ENCODE measurements at places on chromosomes 6 and 20.

DNA sequence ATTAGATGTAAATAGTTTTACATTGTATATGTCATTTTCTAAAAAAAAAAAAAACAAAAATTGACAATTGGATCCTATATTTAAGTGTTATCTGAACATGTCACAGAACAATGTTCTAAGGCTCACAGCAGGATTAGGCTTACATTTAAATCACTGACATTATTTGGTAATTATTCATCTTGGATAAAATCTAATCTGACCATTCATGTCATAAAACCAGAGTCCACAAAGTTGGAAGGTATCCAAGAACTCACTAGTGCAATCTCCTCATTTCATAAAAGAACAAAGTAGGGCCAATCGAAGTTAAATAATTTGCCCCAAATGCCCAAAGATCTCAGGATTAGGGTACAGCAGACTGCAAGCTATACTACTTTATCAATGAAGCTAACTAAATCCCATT lies 73.0 kb downstream of the PDSS2 start:
- DNase-seq, result no peak

DNA sequence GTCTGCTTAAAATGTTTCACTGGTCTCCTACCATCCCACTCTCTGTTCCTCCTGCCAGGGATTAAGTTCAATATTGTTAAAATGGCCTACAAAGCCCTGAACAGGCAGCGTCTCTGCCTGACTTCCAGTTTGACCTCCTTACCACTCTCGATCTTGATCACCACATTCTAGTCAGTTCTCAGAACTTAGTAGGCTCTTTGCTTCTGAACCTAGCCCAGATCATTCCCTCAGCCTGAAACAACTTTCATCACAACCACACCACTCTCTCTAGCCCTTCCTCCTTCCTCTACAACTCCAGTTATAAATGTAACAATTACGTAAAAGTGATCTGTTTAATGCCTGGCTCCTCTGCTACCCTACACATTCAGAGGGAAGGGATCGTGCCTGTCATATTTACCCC lies 53.3 kb downstream of the ATG5 start:
- no peak for DNase-seq

DNA sequence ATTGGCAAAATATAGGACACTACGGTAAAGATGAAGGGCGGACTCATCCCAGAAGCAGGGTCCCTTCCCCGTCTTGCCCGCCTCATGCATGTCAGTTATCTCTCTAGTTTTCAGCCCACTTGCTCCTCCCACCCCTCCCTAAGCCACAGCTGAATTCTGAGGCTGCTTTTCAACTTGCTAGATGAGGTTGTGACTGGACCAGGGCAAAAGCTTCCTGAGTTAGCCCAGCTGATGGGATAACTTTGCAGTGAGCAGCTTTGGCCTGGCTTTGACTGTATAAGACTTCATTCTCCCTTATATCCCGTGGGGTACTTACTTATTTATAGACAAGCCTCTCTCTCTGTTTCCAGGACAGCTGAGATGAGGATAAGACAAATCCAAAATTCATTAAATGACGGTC lies 23.2 kb downstream of the GHRH start:
- no peak for DNase-seq

GRCh38 chr6:138979813-138980668 lies 8.0 kb downstream of the REPS1 start:
- DNase-seq, result no peak

DNA sequence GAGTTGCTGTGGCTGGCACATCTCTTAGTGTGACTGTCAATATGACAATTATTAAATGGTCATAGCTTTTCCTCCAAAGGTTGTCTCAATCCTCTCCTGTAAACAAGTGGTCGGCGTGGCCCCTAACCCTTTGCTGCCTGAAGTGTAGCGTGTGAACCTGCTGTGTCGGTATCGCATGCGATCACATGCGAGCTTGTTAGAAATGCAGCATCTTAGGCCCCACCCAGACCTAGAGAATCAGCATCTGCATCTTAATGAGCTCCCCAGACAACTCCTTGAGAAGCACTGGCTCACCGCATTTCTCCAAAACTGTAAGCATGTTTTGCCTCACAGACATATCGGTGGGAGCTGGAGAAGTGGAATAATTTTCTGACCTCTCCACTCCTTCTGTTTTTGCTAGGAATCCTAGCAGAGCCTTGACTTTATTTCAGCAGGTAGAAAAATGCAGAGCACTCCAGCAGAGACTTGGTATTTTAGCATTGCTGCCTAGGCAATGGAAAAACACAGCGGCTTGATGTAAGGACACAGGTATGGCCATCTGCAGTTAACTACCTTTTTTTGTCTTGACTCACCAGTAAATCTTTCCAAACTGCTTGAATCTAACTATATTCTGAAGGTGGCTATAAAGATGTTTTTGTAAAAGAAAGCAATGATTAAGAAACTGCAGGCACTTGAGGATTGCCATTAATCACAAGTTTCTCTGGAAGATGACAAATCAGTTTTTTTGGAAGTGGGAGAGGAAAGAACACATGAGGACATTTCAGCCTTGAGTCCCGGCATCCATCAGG lies 67.6 kb downstream of the PSMG4 start:
- DNase-seq, result no peak

DNA sequence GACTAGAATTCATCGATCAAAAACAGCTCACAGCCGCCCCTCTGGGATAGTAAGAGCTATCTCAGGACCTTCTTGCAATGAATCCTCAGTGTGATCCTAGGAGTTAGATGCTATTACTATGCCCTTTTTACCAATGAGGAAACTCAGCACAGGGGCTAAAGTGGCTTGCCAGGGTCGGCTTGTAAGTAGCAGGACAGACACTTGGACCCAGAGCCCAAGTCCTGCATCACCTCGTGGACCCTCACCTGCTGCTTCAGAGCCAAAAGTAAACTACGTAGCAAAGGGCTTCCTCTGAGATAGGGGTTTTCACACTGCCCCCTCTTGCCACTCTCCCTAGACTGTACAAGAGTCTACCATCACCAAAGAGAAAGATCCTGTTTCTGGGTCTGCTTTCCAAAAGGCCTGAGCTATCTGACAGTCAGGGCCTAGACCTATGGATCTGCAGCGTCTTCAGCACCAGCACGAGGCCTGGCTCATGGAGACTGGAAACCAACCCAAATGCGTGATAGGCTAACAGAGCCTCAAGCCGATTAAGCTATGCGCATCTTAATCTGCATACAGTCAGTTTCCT lies 172.3 kb downstream of the ANKRD60 start:
- no peak for DNase-seq

DNA sequence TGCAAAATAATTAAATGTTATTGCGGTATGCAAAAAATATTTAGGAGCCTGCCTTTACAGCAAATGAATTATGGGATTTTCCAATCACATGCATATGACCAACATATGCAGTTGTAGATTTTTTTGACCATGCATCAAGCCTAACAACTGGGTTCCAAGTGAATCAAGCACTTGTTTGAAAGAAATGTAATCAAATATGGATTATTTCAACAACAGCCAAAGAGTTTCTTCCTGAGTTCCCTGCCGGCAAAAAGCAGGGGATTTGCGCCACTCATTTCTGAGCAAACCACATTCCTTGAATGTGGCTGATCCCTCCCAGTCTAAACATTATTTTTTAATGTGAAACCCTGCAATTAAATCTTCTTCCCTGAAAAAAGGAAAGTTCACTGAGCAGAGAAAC lies 100.1 kb upstream of the ADTRP start:
- DNase-seq, result no peak

DNA sequence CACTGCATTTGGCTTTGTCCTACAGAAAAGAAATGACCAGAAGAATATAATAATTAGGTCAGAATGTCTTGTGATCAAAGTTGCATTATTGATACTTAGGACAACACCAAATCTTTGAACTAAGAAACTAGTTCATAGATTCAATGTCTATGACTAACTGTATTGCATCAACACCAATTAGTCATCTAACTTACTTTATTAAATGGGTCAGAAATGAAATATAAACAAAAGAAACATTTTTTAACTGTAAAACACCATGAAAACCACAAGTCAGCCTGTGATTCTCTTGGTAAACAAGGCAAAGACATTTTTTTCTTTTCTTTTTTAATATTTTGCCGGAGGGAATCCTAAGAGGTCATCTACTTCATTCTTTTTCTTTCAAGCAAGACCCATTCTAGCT lies 114.1 kb upstream of the HDDC2 start:
- no peak for DNase-seq

- DNase-seq, result no peak
Observed at GRCh38 chr6:107538856-107539387, 49.0 kb downstream of the SOBP start.

GRCh38 chr6:78398292-78398691 lies 469.1 kb upstream of the IRAK1BP1 start:
- DNase-seq, result no peak

GRCh38 chr6:137660296-137660731 lies 166.1 kb upstream of the OLIG3 start:
- DNase-seq, result no peak

GRCh38 chr6:157280157-157280556 lies 43.2 kb downstream of the TMEM242 start:
- no peak for DNase-seq

Data from activated CD4-positive, CD25-positive, alpha-beta regulatory T cell (primary cell).